ENCODE measurements at places on chromosomes 2 and 18. TPM values are rescaled to one million over a fixed set of nuclear protein-coding genes. Genes with fewer than 3 reads are reported as not detected.

FIGLA gene
- total RNA-seq, result not detected

SH3RF3 gene
- 1.0 TPM for total RNA-seq

DNA sequence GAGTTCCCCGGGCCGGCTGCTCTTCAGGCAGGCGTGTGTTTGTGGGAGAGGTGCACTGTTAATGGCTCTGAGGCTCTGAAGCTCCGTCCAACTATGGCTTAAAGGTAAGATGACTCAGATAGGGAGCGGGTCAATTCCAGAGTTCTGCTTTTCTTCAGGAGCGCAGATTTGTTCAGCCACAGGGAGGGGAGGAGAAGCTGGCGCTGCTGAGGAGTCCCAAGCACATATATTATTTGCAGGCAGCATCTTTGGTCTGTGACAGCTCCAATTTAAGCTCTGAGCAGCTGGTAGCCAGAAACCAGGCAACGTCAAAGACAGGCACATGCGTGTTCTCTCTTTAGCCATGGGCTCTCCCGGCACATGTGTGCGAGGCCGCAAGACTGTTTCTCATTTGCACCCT, 229.2 kb downstream of the BCL2 start:
- DNase-seq, result no peak

DNA sequence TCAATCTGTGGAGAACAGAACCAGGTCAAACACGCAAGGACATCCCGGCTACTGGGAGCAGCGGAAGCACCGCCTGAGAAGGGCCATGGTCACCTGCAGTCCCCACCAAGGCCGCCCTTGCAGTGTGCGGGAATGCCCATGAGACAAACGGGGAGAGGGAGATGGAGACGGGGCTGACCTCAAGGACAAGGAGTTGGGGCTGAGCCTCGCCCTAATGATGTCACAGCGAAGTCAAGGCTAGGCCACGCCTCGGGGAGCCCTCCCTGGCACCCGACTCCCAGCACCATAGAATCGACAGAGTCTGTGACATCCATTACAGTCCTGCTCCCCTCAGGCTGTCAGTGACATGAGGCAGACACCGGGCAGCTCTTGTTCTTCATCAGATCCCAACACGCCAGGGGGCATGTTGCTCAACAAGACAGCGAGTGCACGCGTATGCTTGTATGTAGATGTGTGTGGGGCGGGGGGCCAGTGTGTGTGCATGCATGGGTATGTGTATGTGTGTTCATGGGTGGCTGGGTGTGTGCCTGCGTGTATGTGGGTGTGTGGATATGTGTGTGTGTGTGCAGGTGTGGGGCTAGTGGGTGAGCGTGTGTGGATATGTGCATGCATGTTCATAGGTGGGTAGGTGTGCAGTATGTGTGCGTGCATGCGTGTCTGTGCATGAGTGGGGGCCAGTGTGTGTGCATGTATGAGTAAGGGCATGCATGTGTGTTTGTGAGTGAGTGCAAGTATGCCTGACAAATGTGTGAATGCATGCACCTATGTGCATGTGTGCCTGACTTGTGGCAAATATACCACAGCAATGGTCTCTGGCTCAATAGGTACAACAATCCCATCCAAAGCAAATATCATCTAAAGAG, 57.0 kb downstream of the ANKMY1 start:
- no peak for DNase-seq

DNA sequence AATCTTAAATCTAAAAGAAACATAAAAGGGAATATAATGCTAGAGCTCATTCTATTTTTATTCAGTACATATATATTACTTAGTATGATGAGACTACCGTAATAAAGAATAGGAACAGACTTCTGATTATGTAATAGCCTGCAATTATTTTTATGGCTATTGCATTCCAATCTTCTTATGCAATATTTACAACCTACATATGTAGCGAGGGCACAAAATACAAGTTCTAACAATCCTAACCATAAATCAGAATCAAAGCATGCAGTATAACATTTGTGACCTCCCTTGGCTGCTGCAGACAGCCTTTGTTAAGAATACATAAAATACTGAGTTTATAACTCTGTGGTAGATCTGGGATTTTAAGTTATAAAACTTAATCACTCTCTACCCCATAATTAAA, 177.6 kb downstream of the BABAM2 start:
- no peak for DNase-seq

DNA sequence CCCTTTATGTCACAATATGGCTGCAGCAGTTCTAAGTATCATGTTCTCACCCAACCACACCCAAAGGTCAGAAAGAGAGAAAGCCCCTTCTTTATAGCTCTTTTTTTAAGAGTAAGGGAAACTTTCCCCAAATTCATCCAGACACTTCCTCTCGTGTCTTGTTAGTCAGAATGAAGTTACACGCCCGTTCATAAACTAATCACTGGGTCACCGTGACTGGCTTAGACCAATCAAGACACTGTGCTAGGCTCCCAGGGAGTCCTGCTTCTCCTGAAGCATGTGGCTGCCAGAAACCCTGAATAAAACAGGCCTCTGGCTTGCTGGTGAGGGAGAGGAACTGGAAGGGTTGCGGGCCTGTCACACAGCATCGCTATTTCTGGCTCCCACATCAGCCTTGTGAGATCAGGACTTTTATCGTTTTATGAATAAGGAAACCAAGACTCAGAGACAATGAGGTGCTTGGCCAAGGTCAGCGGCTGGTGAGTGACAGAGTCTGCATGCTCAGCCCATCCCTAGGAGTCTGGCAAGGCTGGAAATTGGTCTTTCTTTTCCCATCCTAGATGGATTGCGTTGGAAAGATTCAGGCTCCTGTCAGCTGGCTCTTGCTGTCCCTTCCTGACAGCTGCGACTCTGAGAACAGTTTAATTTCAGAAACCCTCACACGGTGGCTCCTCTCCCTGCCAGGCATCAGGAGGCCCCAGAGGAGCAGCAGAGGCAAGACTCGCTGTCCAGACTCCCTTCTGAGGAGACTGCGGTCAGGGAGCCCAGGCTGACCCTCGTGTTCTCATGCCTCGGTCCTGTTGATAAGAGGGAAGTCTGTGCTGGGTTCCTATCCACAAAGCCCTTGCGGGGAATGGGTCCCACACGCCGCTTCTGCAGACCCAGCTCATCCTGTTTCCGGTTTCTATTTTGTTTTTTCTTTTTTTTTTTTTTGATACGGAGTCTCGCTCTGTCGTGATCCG, 104.5 kb upstream of the TAF1B start:
- no peak for DNase-seq

- DNase-seq, result no peak
Measured at GRCh38 chr18:26477828-26478466, 70.4 kb downstream of the KCTD1 start.

- DNase-seq, result no peak
Measured at GRCh38 chr2:125313806-125314205, 1288.7 kb downstream of the CNTNAP5 start.

DNA sequence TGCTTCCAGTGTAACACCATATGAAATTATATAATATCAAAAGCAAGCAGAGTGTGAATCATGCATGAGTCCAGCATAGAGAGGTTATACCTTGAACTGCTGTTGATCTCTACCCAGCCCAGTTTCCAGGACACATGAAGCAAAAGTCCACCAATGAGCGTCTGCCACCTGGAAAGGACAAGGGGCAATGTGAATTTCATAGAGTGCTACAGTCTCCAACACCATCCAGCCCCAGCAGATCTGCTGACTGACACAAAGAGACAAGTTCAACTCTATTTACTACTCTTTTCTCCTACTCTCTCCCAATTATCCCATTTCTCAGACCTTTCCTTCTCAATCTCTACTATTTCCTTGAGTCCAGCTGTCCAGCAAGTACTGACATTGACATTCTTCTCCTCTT, 31.8 kb upstream of the RIOK3 start:
- DNase-seq, result no peak

DNA sequence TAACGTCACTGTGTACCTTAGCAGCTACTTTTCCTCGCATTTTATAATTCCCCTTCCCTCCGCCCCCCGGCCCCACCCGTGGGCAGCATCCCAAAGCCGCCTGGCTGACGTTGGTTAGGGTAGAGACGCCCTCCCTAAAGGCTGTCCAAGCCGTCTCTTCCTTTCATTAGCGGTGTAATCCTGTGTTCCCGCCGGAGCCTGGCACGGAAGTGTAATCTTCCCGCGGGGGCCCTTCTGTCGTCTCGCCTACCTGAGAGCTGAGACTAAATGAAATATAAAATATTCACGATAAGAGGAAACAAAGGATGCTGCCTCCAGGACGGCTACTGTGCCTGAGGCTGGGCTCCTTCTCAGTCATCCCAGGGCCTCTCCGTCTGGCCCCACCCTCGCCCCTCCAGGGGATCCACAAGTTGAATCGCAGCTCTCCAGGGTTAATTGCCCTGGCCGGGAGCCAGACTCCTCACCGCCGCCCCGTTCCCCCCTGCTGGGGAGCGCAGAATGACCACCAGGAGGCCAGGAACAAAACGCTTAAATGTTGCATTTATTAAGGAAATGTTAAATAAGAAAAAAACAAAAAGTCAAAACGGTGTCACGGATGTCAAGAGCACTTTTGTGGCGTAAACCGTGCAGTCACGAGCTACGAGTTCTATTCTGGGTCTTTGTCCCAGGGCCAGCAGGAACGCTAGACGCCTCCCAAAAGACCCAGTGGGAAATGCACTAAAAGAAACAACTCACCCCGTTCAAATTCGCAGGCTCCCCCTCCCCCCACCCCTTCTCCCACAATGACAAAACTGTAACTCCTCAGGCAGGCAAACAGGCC, 1.5 kb downstream of the RPRM start:
- no peak for DNase-seq

GRCh38 chr2:149112713-149113112, 74.2 kb downstream of the LYPD6B start:
- DNase-seq, result no peak

GRCh38 chr2:237289139-237289538, 124.8 kb downstream of the COL6A3 start:
- DNase-seq, result no peak

GRCh38 chr2:129778584-129778877, 200.9 kb upstream of the RAB6C start:
- DNase-seq, result no peak

- DNase-seq, result no peak
Measured at GRCh38 chr2:39099870-39100728, 20.8 kb downstream of the SOS1 start.

- DNase-seq, result peak; percentile 43
Measured at GRCh38 chr18:9613550-9614400, 584 bp downstream of the PPP4R1 start.

Measured in activated naive CD4-positive, alpha-beta T cell treated with anti-CD3 and anti-CD28 coated beads, Interleukin-2, amount 50 U/mL, for 72 hours (primary cell).